ENCODE measurements at places on chromosomes 7 and 10.

- no peak for DNase-seq
These were observed 32.0 kb downstream of the NPVF start for GRCh38 chr7:25196132-25196896.

DNA sequence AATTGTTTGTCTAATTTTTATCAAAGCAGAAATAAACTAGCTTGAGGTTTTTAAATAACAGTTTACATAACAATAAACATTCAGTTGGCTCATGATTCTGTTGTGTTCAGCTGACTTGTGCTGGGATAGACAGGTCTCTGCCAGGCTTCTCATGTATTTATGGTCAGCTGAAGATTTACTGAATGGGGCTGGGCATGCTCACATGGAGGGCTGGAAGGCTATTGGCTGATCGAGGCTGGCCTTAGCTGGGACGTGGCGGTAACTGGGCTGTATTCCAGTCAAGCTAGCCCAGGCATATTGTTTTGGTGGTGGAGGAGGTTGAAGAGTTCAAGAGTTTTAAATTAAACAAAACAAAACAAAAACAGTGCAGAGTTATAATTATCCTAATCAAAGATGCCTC lies 251.0 kb upstream of the MTPN start:
- no peak for DNase-seq

DNA sequence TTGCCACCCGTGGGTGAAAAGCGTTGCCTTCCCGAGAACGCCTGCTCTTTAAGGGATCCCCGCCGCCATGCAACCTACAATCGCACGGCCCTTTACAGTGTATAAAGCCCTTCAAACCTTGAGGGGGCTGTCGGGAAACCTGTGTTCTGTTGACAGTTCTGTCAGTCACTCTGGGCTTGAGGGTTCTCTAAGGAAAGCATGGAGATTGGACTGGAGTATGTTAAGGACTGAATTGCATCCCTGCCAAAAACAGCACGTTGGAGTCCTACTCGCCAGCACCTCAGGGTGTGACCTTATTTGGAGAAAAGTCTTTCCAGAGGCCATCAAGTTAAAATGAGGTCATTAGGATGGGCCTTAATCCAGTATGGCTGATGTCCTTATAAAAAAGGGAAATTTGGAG lies 70.6 kb downstream of the PFKFB3 start:
- DNase-seq = no peak

DNA sequence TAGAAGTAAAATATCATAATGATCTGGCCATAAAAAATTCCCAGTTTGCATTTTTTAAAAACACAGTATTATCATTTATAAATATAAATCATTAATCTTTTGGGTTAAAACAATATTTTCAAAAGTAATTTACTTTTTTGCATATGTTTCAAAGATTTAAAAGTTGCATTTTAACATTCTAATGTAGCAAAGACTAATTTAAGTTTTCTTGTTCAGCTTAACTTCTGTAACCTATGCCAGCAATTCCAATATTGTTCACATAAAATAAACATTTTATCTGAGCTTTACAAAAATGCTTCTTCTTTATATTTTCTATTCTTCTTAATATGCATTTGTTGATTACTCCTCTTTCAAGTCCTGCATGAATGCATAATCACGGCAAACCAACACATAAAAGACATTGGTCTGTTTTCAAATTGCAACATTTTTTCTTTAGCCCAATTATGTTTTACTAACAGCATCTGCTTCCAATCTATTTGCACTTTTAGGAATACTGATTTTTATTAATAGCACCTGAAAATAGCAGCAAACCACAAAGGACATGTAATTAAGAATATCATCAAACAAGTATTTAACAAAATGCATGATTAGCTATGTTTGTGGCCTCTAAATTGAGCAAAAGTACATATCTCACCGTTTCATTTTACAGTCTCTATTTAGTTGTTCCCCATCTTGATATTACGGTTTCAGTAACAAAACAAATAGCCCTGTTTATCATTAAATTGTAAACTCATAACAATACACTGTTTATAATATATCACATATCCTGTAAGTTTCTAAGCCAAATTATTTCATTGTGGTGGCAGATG lies 286.9 kb upstream of the NFE2L3 start:
- DNase-seq = no peak

GRCh38 chr7:76149847-76150691 lies 51.6 kb upstream of the SRRM3 start:
- DNase-seq = peak; percentile 86

GRCh38 chr10:80356989-80357850 lies 639 bp downstream of the DYDC2 start:
- DNase-seq = peak; percentile 85

GRCh38 chr10:16945593-16945992 lies 128.4 kb upstream of the RSU1 start:
- no peak for DNase-seq

GRCh38 chr10:19865676-19866075 lies 49.4 kb downstream of the PLXDC2 start:
- DNase-seq = no peak
